ENCODE measurements at places on chromosomes 16 and 17.

- H3K4me3 ChIP-seq = no peak within 1 kb of the TSS
- H3K4me1 ChIP-seq = peaks cover 17% of the 10 kb centered on the region
- H3K27me3 ChIP-seq = no peaks in the 10 kb centered on the region
- no peaks in the 10 kb centered on the region for H3K36me3 ChIP-seq
Measured at GRCh38 chr16:53052519-53053501, at the start of gene CHD9NB. CHD9NB (minus strand) TSS chr16:53052897; CDS start chr16:53044158, 8,739 bp downstream.

GRCh38 chr17:77419547-77420094 lies 278.9 kb downstream of the SEC14L1 start:
- H3K36me3 ChIP-seq = no peaks in the 10 kb centered on the region
- H3K4me3 ChIP-seq = no peak overlapping the region
- DNase-seq = peak; percentile 79
- peaks cover 5% of the 10 kb centered on the region for H3K4me1 ChIP-seq

DNA sequence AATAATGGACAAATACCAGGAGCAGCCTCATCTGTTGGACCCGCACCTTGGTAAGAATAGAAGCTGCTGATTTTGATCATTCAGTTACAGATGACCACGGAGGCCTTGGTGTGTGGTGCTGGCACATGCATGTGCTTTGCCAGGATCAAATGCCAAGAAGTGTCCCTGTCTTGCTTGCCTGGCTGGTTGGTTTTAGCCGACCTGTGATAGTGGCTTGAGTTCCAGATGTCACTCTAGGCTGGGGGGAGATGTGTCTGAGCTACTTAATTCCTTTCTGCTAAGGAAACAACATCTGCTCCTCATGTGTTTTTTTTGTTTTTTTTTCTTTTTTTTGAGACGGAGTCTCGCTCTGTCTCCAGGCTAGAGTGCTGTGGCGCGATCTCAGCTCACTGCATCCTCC lies 4.3 kb downstream of the TBCD start:
- no peak for DNase-seq
- no peak overlapping the region for H3K4me3 ChIP-seq

- H3K27ac ChIP-seq = peak overlapping the region; percentile 61
- no peaks in the 10 kb centered on the region for H3K27me3 ChIP-seq
- peak; percentile 81 for DNase-seq
- H3K4me1 ChIP-seq = peaks cover 23% of the 10 kb centered on the region
- no peaks in the 10 kb centered on the region for H3K36me3 ChIP-seq
Measured at GRCh38 chr16:85302018-85302847, 190.0 kb upstream of the CIBAR2 start.

DNA sequence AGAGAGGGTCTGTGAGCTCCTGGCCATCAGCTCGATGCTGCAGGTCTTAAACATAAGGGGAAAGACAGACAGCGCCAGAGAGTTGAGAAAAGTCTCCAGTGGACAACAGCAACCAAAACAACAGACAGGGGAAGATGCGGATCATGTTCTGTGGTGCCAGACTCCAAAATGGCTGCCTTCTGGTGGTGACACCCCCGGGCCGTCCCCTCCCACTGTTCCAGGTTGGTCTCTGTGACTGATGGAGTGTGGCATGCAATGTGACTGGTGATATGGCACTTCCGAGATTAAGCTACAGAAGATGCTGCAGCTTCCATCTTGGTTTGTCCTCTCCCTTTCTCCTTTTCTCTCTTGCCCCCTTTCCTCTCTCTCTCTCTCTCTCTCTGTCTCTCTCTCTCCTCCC lies 40.4 kb upstream of the RBFOX3 start:
- no peak overlapping the region for H3K27ac ChIP-seq
- H3K4me3 ChIP-seq = no peak overlapping the region
- H3K27me3 ChIP-seq = no peaks in the 10 kb centered on the region
- no peaks in the 10 kb centered on the region for H3K36me3 ChIP-seq

GRCh38 chr17:37576281-37576680 lies 32.9 kb downstream of the SYNRG start:
- no peaks in the 10 kb centered on the region for H3K27me3 ChIP-seq
- H3K4me1 ChIP-seq = no peaks in the 10 kb centered on the region
- no peak for DNase-seq
- peaks cover 5% of the 10 kb centered on the region for H3K36me3 ChIP-seq
- no peak overlapping the region for H3K27ac ChIP-seq
- no peak overlapping the region for H3K4me3 ChIP-seq

DNA sequence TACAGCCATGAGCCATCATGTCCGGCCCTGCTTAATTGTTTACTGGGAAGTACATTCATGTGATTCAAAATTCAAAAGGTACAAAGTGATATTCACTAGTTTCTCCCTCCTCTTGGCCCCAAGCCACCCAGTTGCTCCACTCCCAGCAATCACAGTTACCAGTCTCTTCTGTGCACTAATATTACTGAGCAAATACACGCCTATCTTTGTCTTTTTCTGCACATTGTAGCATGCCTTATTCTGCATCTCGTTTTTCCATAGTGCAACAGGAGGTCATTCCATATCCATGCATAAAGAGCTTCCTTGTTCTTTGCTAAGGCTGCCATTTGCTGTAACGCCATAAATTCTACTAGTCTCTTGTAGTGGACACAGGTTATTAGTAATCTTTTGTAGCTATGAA lies 2.2 kb upstream of the ALOX15 start:
- H3K27me3 ChIP-seq = peaks cover 21% of the 10 kb centered on the region
- no peaks in the 10 kb centered on the region for H3K36me3 ChIP-seq
- peaks cover 8% of the 10 kb centered on the region for H3K4me1 ChIP-seq

GRCh38 chr17:30300818-30301217 lies 9.1 kb upstream of the BLMH start:
- H3K27ac ChIP-seq = no peak overlapping the region
- no peaks in the 10 kb centered on the region for H3K4me1 ChIP-seq
- no peaks in the 10 kb centered on the region for H3K27me3 ChIP-seq
- no peak overlapping the region for H3K4me3 ChIP-seq

DNA sequence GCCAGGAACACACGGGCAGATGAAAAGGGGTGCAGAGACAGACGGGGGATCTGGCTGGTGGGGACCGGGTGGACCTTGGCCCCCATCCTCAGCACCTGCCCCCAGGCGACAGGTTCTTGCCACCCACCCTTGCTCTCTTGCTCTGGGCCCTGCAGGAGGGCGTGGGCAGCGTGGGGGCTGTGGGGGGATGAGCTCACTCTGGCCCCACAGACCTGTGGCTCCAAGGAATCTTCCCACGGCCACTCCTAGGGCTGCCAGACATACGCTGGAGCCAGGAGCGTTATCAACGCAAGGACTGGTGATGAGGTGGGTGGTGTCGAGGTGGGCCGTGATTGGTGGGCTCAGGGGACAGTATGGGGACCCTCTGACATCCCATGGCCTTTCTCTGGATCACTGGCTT lies 6.3 kb downstream of the CTRB1 start:
- DNase-seq = no peak
- peaks cover 15% of the 10 kb centered on the region for H3K36me3 ChIP-seq
- H3K27ac ChIP-seq = no peak overlapping the region
- no peak overlapping the region for H3K4me3 ChIP-seq
- no peaks in the 10 kb centered on the region for H3K4me1 ChIP-seq

DNA sequence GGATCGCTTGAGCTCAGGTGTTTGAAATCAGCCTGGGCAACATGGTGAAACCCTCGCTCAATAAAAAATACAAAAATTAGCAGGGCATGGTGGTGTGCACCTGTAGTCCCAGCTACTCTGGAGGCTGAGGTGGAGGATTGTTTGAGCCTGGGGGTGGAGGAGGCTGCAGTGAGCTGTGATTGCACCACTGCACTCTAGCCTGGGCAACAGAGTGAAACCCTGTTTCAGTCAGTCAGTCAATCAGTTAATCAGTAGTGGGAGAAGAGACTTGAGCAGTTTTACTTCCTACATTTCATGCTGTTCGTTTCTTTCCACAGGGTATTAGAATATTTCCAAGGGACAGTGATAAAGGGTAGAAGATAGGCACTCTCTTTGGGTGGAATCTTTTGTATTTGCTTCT lies 8.8 kb downstream of the MAP3K3 start:
- DNase-seq = no peak
- H3K36me3 ChIP-seq = peaks cover 6% of the 10 kb centered on the region
- H3K4me1 ChIP-seq = peaks cover 13% of the 10 kb centered on the region
- no peaks in the 10 kb centered on the region for H3K27me3 ChIP-seq
- no peak overlapping the region for H3K4me3 ChIP-seq

DNA sequence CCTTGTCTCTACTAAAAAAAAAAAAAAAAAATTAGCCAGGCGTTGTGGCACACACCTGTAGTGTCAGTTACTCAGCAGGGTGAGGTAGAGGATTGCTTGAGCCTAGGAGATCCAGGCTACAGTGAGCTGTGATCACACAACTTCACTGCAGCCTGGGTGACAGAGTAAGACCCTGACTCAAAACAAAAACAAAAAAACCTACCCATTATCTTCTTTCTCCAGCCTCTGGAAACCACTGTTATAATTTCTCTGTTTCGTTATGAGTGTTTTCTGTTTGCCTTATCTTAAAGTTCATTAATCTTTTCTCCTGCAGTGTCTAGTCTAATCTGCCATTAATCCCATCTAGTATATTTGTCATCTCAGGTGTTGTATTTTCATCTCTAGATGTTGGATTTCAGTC lies 18.6 kb upstream of the CLTC start:
- peaks cover 25% of the 10 kb centered on the region for H3K36me3 ChIP-seq
- DNase-seq = no peak
- no peak overlapping the region for H3K27ac ChIP-seq
- H3K27me3 ChIP-seq = no peaks in the 10 kb centered on the region

GRCh38 chr16:6646891-6647290 lies 685.8 kb upstream of the RBFOX1 start:
- no peaks in the 10 kb centered on the region for H3K27me3 ChIP-seq
- no peaks in the 10 kb centered on the region for H3K4me1 ChIP-seq
- H3K4me3 ChIP-seq = no peak overlapping the region
- no peak overlapping the region for H3K27ac ChIP-seq
- H3K36me3 ChIP-seq = no peaks in the 10 kb centered on the region
